ENCODE measurements at places on chromosomes 1 and 21.

GRCh38 chr1:245313576-245313975, 158.8 kb downstream of the KIF26B start:
- no peak for DNase-seq

- peak; percentile 20 for DNase-seq
These were observed 24.4 kb downstream of the RRAGC start for GRCh38 chr1:38834937-38835827.

GRCh38 chr1:61260171-61260570, 177.8 kb downstream of the NFIA start:
- no peak for DNase-seq

DNA sequence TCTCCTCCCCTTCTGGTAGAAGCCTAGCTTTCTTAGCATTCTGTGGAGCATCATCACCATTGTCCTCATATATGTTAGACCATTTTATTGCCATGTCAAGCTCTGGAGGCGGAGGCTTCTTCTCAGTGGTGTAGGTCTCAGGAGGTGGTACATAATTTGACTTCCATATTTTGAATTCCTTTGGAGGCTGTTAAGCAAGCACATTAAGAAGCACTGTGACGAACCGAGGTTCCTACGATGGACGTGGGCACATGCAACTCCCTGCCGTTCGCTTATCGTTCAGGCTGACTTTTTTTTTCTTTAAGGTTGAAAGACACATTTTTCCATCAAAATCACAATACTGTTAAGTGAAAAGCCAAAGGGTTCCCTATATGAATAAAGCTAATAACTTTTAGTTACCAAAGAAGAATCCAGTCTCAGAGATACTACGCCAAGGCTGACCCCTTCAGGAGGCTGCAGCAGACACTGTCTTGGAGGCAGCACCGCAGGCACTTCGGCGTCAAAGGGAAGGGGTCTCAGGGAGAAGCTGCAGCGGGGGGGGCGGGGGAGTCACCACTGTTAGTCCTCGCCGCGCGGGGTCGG, 835 bp downstream of the C1orf52 start:
- no peak for DNase-seq

DNA sequence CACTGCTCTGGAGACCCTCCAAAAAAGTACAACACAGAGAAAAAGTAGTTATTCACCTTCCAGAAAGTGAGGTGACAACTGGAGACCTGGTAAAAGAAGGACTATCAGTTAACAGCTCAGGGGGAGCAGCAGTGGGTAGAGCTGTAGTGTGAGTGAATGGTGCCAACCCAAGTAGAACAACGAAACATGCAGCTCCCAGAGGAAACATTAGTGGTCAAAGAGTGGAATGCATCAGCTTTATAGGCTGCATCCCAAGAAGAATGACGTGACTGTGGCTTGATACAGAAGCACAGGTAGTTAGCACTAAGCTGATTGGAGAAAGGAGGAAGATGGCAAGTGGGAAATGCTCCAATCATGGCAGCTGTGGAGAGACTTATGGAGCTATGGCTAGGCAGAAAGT, 275.7 kb upstream of the CAMK1G start:
- no peak for DNase-seq

DNA sequence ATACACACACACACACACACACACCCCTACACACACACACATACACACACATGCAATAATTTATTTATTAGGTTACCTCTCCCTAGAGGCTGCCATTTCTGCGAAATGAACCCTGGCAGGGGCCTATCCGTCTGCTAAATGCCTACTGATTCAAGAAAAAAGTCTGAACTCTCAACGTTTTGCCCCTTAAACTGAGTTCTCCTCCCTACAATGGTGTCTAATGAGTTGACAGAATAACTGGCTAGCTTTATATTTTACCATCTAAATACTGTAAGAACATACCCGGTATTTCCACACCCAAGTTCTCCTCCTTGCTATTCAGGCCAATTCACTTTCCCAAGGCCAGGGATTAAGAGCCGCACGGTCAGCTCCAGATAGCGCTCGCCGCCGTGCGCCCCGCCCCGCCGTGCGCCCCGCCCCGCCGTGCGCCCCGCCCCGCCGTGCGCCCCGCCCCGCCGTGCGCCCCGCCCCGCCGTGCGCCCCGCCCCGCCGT, 339 bp upstream of the RNPC3 start:
- DNase-seq, result no peak

All from stimulated activated CD4-positive, alpha-beta T cell treated with anti-CD3 and anti-CD28 coated beads, Interleukin-1b, Interleukin-23, amount 100 ng/mL, for 1 hour (primary cell).